ENCODE measurements at places on chromosomes 5 and 9.

DNA sequence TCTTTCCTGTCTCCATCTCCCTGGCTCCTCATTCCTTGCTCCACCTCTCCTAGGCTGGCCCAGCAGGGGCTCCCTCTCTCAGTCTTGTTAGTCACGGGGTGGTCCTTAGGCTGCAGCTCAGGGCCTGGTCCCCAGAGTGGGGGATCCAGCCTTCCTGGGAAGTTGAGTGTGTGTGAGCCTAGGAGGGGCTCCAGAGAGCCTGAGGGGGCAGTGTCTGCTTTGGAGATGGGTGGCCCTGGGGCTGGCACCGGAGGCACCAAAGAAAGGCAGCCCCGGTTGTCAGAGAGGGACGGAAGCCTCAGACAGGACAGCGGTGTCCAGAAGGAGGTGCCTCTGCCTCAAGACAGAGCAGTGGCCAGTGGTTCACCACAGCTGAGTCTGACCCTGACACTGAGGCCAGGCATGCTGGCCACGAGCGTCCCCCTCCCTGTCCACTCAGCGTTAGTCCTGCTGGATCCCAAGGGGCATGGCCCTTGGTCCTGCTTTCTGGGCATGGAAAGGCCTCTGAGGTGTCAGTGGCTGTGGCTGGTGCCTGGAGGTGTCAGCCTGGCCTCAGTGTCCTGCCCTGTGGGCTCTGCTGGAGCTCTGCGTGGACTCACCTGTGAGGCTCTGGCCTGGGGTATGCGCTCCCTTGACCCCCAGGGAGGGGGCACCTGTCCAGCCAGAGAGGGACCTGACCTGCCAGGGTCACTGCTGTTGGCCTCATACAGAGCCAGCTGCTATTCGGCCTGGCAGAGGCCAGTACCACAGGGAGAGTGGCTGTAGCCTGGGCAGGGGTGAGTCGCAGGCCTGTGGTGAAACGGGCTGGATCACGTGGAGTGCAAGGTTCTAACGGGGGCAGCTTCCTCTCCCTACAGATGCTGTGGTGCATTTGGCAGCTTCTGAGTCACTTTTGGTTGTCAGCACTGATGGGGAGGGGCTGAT, 130.6 kb downstream of the CACNA1B start:
- no peak for DNase-seq

- no peak for DNase-seq
Observed at GRCh38 chr9:2717385-2717784, at the start of gene KCNV2. Gene KCNV2 (plus strand): TSS chr9:2717510. CDS start chr9:2717740, 230 bp downstream.

DNA sequence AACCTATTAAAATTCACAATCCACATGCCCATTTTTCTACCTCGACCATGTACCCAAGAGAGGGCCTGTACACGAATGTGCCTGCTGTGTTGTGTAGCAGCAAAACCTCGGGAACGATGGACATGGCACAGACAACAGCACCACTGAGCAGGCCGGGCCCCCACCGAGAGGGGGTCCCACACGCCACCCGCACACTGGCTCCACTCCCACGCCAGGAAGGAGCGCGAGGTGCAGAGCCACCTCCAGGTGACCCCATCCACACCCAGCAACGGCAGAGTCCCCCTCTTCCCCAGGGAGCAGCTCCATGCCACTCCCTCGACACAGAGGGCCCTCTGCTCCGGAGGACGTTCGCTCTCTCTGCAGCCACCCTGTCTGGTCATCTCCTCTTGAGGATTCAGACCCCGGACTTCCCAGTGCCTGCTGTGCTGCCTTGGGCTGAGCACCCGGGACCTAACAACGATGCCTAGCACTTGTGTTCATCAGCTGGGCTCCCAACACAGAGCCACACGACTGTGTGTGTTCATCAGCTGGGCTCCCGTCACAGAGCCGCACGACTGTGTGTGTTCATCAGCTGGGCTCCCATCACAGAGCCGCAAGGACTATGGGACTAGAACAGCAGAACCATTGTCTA, 25.3 kb upstream of the ADAMTS2 start:
- peak; percentile 31 for DNase-seq

DNA sequence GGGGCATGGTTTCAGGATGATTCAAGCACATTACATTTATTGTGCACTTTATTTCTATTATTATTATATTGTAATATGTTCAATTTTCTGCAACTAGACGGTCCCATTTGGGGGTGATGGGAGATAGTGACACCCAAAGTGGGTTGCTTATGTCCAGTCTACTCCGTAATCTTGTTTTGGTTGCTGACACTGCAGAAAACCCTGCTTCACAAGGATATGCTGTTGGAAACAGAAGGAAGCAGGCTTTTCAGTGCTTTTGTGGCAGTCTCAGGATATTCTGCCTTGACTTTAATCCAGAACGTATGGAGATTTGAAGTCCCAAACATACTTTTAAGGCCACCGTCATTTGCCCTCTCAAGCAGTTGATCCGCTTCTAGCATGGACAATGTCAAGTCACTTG, 47.5 kb upstream of the LARP1 start:
- DNase-seq, result no peak

- DNase-seq, result no peak
Observed at GRCh38 chr5:74492230-74492629, 148.3 kb downstream of the ENC1 start.
